Immature natural killer cell (primary cell): ENCODE measurements at places on chromosomes 2 and 18. TPM values are rescaled to one million over a fixed set of nuclear protein-coding genes. Genes with fewer than 3 reads are reported as not detected.

DNA sequence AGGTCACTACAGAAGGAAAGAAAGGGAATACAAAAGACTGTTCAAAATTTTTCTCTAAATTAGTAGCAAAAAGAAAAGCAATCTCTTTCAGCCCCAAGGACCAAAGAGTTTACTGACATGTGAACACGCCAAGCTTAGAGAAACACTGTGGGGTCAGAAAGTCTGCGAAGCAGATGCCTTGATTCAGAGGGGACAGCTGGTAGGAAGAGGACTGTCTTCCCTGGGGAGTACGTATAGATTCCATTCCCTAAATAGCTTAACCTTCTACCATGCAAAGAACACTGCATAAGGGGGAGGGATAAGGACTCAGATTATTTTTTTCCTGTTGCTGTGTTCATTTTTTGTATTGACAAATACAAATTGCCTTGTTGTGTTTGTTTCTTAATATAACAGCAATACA lies 96.1 kb downstream of the IRS1 start:
- DNase-seq: no peak

DNA sequence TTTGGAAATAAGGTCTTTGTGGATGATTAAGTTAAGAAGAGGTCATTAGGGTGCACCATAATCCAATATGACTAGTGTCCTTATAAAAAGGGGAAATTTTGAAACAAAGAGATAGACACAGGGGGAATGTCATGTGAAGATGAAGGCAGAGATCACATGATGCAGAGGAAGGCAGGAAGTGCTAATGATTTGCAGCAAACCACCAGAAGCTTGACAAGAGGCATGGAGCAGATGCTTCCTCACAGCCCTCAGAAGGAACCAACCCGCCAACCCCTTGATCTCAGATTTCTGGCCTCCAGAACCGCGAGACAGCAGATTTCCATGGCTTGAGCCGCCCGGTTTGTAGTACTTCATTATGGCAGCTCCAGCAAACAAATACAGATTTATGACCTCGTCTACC lies 17.4 kb upstream of the SMARCAL1 start:
- DNase-seq: no peak

GRCh38 chr2:230687498-230687897 lies 25.1 kb upstream of the CAB39 start:
- DNase-seq: no peak

DNA sequence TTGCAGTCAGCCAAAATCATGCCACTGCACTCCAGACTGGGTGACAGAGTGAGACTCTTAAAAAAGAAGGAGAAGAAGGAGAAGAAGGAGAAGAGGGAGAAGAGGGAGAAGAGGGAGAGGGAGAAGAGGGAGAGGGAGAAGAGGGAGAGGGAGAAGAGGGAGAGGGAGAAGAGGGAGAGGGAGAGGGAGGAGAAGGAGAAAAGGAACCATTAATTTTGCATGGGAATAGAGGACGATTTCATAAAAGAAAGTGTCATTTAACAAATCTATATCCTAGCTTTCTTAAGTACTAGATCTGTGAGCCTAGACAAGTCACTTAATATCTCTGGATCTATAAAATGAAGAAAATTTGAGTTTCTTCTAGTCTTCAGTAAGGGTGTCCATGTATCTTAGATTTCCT lies 9.6 kb downstream of the NOL10 start:
- DNase-seq: no peak

GRCh38 chr2:43269074-43269572 lies 42.7 kb upstream of the ZFP36L2 start:
- no peak for DNase-seq

- DNase-seq: no peak
Observed at GRCh38 chr2:140465301-140465700, 1665.5 kb downstream of the LRP1B start.

DNA sequence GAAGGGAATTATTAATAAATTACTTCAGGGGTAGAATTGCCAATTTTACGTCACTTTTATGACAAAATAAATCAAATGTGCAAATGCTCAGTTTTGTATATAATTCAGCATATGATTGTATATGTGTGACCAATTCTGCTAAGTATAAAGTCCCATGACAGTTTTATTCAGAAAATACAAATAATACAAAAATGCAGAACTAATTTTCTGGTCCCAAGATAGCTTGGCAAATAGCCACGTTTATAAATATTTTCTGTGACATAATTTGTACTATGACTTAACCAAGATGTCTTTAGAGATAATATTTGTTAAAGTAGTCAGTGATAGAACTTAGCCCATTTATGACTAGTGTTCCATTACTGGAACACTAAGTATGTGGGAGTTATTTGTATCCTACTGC lies 24.2 kb upstream of the CAB39 start:
- DNase-seq: no peak

- no peak for DNase-seq
Observed at GRCh38 chr2:22079583-22079982, 955.8 kb downstream of the TDRD15 start.

The ASPRV1 gene
- polyA plus RNA-seq: 1.8 TPM
